ENCODE measurements at places on chromosomes 1 and 21. TPM values are rescaled to one million over a fixed set of nuclear protein-coding genes. Genes with fewer than 3 reads are reported as not detected.

Gene MT1HL1
- total RNA-seq, result not detected

Gene CR1
- not detected for total RNA-seq

Gene DNM3
- 1.9 TPM for total RNA-seq

Gene PRKAA2
- 0.70 TPM for total RNA-seq

Gene VTCN1
- total RNA-seq, result not detected

All from smooth muscle cell of the coronary artery (primary cell).